Stimulated activated CD4-positive, alpha-beta T cell treated with anti-CD3 and anti-CD28 coated beads, Interleukin-1b, Interleukin-23, amount 100 ng/mL, for 1 hour (primary cell): ENCODE measurements at places on chromosomes 11 and 22.
A peak's percentile ranks its signal among the peaks of the same experiment; 100 is the strongest.

GRCh38 chr11:59854871-59855270 lies 9.6 kb upstream of the CBLIF start:
- no peak for DNase-seq

DNA sequence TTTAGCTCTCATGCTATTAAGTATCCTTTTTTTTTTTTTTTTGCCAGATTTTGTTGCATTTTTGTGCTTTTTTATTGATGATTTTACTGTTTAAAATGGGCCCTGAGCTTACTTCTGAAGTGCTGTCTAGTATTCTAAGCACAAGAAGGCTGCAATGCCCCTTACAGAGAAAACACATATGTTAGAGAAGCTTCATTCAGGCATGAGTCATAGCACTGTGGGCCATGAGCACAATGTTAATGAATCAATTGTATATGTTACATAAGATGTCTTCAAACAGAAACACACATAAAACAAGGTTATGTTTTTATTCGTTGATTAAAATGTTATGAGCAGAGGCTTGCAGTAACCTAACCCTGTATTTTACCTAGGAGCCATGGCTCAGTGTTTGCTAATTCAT lies 117.8 kb upstream of the C11orf87 start:
- no peak for DNase-seq

DNA sequence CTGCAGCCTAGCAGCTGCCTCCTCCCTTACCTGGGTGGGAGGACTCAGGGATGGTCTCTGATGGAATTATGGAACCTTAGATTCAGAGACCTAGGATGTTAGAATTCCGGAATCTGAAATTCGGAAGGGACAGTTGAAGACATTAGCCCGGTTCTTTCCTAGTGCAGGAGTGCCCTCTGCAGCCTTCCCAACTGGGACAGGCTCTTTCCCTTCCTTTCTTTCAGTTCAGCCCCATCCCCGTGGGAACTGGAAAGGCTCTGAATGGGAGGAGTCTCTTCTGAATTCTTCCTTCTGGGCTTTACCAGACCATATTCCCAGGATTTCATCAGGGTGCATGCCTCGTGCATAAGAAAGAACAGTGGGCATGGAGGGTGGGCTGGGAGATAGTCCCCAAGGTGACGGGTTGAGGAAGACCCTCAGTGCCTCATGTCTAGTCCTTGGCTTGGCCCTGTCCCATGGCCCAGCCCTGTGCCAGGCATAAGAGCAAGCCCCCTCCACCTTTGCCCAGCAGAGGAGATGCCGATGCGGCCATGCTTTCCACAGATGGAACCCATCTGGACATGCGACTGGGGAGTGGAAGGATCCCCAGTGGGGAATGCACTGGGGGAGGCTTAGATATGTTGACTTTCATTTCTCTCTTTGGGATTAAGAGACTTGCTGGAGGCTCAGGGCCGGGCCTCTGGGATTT lies 14.4 kb downstream of the DNAJB13 start:
- no peak for DNase-seq

- no peak for DNase-seq
Measured at GRCh38 chr22:30226192-30226832, 20.2 kb downstream of the LIF start.

DNA sequence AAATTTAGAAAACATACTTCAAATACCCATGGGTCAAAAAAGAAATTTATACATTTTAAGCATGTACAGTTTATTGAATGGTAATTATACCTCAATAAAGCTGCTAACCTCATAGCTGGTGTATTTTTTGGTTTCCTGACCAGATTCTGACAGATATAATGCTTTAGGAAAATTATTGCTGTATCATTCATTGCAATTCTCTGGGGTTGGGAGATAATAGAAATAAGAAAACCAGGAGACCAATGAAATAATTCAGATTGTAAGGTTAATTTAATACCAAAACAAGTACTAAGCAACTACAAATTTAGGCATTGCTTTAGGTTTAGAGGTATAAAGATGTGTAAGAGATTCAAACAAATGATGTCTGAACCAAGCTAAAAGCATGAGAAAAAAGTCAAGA lies 120.1 kb downstream of the ENTHD1 start:
- no peak for DNase-seq

- no peak for DNase-seq
Measured at GRCh38 chr22:22703715-22704114, 59.3 kb downstream of the GGTLC2 start.

DNA sequence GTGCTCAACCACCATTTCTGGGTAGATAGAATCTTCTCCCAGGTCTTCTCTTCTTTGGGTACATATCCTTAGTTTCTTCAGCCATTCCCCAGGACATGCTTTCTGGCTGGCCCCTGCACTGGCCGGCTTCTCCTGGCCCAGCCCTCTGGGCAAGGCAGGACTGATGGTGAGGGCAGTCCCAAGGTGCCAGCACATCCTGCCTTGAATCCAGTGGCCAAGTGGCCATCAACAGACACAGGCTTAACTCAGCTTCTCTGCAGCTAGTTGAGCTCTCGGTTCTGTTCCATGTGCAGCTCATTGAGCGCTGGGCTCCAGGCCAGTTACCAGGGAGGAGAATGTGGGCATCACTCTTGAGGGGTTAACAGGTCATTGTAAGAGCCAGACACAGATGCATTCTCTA lies 17.6 kb downstream of the SMIM38 start:
- DNase-seq = no peak

GRCh38 chr11:133638921-133639320 lies 106.6 kb upstream of the OPCML start:
- DNase-seq = no peak

GRCh38 chr11:27118949-27119348 lies 78.3 kb downstream of the BBOX1 start:
- DNase-seq = no peak

GRCh38 chr11:106304274-106304673 lies 226.8 kb downstream of the AASDHPPT start:
- DNase-seq = no peak

DNA sequence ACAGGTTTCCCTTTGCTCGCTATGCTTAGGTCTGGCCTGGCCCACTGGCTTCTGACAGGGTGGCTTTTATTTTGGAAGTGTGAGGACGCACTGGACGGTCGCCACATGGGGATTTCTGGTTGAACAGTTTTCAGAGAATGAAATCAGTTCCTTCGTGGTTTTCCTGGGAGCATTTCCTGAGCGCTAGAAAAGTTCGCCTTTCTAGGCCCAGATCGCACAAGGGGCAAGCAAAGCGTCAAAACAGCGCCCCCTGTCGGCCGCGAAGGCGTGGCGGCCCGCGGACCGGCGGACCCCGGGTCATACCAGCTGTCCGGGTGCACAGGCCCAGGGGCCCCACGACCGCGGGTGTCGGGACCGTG lies 12.7 kb upstream of the CYP2R1 start:
- peak; percentile 52 for DNase-seq

GRCh38 chr11:44607987-44608386 lies 42.5 kb downstream of the CD82 start:
- DNase-seq = no peak

DNA sequence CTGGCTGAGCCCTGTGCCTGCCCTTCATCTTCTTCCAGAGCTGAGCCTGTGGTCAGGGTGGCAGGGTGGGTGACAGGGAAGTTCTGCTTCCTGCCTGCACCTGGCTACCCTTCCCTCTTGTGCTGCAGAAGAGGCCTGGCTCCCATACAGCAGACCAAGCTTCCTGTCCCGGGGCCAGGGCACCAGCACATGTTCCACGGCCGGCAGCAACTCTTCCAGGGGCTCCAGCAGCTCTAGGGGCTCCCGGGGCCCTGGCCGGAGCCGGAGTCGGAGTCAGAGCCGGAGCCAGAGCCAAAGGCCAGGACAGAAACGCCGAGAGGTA lies 15.0 kb downstream of the ROBO3 start:
- DNase-seq = no peak

DNA sequence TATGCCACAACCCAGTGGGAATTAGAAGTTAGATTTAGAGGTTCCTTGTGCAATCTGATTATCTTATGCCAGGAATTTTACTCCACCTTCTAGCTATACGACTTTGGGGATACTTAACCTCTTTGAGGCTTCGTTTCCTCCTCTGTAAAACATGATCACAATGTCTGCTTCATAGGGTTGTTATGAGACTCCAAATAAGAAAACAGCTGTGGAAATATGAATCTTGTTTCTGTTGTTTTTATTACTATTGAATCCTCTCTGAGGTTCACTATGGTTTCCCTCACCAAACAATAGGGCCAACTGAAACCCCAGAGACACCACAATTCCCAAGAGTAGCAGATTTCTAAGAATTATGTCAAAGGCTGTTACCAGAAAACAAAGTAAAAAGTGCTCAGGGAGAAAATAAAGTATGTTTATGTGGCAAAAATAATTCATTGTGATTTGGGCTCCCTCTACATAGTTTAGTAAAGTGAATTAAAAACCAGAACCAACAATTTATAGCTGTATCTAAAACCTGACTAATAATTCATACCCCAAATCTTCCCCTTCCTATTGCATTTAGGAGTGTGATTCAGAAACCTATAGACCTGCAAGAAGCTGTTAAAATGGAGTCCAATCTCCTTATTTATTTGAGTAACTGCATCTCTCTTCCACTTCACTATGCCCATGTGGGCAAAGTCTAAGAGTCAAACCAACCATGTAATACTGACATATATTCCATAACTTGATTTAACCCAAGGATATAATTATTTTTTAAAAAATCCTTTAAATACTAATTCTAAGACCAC lies 38.4 kb downstream of the AMBRA1 start:
- DNase-seq = no peak

GRCh38 chr22:35460688-35461087 lies 60.7 kb downstream of the MCM5 start:
- no peak for DNase-seq

- DNase-seq = no peak
Measured at GRCh38 chr22:30945653-30946052, 22.9 kb downstream of the MORC2 start.

DNA sequence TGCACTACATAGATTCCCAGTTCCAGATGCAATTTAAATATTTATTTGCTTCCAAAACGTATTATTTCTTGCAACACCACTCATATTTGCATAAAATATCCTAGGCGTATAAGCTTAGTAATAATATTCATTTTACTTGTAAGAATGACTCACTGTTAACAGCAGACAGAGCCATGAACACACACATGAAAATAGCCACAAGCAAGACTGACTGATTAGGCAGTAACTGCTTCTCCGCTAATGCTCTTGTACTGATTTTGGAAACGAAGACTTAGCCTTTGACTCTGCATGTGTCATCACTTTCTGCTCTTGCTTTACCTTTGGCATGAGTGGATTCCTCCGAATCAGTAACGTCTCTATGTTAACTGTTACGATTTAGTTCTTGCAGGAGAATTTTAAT lies 6.0 kb downstream of the OR10Q1 start:
- no peak for DNase-seq

- DNase-seq = no peak
Measured at GRCh38 chr11:127275774-127276173, 275.2 kb upstream of the KIRREL3 start.

GRCh38 chr11:92388380-92388779 lies 163.8 kb downstream of the FAT3 start:
- DNase-seq = no peak

- DNase-seq = no peak
Measured at GRCh38 chr11:122313581-122313980, 197.6 kb upstream of the BLID start.

DNA sequence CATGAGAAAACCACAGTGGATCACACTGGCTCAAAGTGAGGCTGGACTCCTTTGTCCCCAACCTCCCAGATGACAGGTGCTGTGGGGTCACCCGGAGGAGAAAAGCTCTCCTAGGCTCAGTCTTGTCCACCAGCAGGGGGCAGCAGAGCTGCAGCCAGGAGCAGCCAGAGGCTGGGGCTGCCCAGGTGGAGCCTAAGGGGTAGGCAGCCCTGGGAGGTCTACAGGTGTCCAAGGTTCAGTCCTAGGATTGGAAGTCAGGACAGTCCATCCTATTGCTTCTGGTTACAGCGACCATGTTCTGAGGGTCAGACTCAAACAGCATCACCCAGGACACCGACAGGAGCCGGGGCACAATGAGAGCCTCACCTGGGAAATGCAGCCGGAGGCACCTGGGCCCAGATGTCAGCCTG lies 77.6 kb upstream of the IGLL5 start:
- DNase-seq = peak; percentile 48

DNA sequence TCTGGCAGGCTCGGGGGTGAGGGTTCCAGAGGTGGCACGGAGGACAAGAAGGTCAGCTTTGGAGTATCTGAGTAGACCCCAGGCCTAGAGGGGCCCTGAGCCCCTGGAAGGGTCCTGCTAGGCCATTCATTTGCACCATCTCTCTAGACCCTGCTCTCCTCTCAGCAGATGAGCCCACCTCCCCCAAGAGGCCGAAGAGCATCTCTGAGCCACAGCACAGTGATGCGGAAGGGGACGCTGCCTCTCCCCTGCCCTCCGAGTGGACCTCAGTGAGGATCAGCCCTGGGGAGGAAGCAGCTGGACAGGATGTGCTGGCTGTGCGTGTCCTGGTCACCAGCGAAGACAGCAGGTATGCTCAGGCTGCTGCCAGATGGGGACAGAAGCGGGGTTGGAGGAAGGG lies 101.6 kb upstream of the PARVA start:
- no peak for DNase-seq

- no peak for DNase-seq
Measured at GRCh38 chr11:73072935-73073481, 69.1 kb downstream of the FCHSD2 start.

DNA sequence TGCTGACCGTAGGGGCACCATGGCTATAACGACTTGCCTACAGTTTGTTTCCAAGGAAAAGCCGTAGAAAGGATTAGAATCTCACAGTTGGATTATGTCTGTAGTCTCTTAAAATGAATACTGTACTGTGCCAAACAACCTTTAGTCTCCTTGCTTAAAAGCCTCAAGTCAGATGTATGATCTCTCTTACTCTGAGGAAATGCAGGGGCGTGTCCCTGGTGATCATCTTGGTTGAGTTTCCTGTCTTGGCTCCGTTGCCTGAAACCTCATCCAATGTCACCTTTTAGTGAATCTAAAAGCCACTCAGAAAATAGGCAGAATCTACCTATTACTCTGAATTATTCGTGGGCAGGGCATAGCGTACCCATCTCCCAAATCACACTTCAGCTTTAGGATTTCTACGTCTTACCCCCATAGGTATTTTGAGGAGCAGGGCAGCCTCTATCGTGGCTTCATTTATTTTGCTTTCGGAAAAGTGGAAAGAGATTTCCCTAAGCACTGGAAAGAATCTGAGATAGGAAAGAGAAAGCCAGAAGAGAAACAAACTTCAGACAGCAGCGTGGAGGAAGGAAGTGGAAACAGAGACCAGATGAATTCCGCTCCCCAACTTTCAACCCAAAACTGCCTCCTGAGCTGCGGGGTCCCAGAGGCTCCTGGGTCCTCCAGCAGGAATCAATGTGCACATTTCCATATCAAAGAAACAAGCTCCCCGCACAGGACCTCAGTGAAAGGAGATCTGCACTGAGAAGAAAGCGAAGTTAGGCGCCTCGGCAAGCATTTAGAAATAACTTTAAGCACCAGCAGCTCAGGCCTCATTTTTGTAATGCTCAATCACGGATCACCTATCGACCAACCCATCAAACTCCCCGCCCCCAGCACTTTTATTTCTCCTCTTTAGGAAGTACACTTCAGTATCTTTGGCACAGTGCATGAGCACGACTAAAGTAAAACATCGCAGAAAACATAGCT lies 245.8 kb downstream of the ETS1 start:
- DNase-seq = no peak
